Activated gamma-delta T cell treated with anti-CD3 and anti-CD28 coated beads, Interleukin-2, amount 50 U/mL, for 16 hours (primary cell): ENCODE measurements at places on chromosomes 3 and 15.

DNA sequence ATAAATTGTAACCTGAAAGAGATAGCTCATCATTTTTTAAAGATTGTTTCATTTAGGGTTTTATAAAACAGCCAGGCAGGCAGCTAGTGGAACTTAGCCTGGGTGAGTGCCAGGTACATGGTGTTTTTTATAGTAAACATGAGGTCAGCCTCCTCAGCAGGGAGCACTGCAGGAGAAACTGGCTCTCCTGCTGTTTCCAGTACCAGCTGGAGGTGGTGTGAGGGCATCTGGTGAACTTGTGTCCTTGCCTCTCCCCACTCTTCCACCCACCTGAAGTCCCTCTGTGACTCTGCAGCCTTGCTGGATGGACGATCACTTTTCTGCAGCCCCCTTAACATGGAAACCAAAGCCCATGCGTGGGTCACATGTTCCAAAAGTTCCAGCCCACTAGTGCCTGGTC is 128.4 kb downstream of the FAM174B start:
- DNase-seq, result no peak

- DNase-seq, result no peak
Observed at GRCh38 chr15:64045774-64046420, 388 bp downstream of the DAPK2 start.

- DNase-seq, result no peak
Observed at GRCh38 chr3:54530944-54531343, 396.9 kb downstream of the LRTM1 start.

GRCh38 chr3:144995856-144996255 is 1024.2 kb downstream of the DIPK2A start:
- DNase-seq, result no peak

DNA sequence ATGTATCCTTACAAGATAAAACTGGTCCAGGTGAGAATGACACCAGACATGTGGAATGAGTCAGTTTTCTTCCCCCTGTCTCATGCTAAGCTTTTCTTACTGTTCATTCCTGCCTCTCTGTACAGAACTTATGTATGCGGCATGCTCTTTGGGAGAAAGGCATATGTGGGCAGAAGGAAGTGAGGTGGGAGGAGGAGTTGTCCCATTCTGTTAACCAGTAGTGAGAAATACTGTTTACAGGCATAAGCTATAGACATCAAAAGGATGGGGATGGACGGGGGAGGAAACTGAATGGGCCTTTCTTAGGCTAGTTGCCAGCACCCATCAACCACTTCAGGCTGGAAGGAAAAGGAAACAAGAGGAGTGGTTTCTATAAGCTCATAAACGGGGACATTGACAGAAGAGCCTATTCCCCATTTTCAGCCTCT is 143.6 kb upstream of the BHLHE40 start:
- no peak for DNase-seq

DNA sequence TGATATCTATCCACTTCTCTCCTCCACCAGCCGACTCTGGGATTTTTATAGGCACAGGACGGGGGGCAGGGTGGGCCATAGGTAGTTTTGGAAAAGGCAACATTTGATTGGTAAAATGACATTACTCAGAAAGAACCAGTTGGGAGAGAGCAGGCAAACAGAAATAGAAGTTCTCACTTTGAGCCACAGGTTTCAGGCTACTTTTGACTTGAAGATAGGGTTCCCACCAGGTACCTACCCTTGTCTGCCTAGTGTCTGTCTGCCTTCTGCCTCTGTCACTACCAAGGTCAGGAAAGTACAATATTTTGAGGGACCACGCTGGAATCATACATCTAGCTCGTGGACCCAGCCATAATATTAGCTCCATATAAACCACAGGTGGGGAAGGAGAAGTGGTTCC is 412.9 kb upstream of the GRM7 start:
- no peak for DNase-seq

- no peak for DNase-seq
Observed at GRCh38 chr3:126745760-126746394, 41.8 kb downstream of the CHCHD6 start.

GRCh38 chr3:139627759-139628158 is 50.0 kb downstream of the NMNAT3 start:
- DNase-seq, result no peak

- no peak for DNase-seq
Observed at GRCh38 chr3:160801386-160802118, 45.5 kb downstream of the PPM1L start.

DNA sequence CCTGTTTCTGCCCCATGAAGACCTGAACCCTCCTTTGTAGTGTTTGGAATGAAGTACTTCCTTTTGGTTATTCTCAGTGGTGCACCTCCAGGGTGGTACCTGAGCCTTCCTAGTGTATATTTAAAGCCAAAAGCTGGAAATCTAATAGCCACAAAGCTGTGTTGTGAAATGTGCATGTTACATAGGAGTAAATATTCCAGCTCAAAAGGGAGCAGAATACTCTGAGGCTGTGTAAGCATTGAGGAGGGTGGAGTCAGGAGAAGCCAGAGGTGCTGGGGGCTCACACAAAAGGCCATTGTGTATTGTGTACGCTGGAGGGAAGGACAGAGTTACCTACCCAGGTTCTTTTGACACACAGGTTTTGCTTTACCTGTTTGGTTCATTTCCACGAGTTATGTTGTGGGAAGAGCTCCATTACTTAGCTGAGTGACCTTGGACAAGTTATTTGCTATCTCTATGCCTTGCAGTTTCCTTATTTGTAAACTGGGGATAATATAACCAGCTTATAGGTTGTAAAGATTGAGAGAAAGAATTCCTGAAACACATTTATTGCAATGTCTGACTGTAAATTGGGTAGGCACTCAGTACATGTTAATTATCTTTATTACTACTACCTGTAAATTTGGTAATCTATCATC is 24.7 kb downstream of the GPR171 start:
- no peak for DNase-seq

DNA sequence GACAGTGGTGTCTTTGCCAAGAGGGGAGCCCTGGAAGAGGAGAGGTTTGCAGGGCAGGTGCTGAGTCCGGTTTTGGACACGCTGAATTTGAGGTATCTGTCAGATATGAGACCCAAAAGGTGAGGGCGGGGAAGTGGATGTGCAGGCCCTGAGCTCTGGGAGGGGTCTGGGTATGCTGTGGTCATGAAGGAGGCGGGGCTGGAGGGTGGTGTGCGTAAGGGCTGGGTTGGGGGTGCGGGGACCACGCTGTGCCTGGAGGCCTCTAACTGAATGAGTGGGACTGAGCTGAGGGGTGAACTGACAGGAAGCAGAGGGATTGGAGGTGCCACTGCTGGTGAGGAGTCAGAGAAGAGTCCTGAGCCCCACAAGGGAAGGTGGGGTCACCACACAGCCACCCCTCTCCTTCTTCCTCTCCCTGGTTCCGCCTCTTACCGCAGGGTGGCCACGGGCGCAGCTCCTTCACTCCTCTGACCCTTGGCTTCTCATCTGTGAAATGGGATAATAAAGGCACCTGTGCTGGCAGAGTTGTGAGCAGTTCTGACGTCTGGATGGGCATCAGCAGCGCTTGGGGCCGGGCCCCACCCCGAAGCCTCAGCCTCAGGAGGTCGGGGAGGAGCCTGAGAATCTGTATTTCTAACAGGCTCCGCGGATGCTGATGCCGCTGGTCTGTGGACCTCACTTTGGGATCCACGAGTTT is 28.8 kb downstream of the PSTPIP1 start:
- DNase-seq, result no peak

GRCh38 chr15:69973102-69973714 is 124.5 kb downstream of the TLE3 start:
- DNase-seq, result no peak

DNA sequence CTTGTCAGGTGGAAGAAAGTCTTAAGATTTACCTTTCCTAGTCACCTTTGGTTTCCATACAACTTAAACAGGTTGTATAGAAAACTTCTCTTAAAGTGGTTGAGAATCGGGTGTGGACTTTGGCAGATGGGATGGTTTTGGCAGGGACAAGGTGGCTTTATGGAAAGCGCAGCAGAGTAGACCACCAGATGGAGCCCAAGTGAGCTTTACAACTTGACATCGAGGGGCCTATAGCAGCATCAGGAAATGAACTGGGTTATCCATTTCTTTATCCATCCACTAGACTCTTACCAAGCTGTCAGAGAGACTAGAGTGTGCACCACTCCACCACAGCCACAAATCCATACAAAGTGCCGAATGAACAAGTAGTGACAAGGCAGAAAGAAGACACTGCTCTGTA is 85.3 kb upstream of the MBNL1 start:
- DNase-seq, result peak; percentile 19

DNA sequence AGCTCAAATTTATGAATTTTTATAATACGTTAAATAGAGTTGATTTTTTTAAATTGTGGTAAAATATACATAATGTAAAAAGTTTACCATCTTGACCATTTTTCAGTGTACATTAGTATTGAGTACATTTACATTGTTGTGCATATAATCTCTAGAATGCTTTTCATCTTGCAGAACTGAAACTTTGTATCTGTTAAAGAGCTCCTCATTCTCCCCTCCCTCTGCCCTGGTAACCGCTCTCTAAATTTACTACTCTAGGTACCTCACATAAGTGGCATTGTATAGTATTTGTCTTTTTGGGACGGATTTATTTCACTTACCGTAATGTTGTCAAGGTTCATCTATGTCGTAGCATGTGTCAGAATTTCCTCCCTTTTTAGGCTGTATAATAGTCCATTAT is 13.6 kb downstream of the TBC1D23 start:
- no peak for DNase-seq

GRCh38 chr3:195407531-195408409 is 35.0 kb downstream of the ACAP2 start:
- no peak for DNase-seq

DNA sequence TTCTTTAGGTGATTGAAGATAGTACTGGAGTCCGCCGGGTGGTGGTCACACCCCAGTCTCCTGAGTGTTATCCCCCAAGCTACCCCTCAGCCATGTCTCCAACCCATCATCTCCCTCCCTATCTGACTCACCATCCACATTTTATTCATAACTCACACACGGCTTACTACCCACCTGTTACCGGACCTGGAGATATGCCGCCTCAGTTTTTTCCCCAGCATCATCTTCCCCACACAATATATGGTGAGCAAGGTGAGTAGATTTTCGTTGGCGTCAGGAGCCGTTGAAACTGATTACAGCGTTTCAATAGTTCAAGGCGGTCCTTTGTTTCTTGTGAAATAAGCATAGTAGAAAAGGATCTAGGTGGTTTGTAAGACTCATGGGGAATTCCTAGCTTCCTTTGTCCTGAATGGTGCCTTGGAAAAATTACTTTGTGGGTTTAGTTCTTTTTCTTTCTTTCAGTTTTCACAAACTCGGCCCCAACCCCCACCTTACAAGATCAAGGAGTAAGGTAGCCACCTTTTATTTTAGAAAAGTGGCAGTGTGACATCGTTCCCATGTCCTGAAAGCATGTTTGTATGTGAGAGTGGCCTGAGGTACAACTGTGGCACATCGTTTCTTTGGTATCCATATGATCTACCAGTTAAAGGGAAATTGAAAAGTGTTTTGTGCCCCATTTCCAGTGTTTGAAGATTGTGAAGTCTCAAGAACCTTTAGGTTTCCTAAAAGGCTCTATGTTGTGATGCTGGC is 200.6 kb downstream of the GHSR start:
- no peak for DNase-seq

DNA sequence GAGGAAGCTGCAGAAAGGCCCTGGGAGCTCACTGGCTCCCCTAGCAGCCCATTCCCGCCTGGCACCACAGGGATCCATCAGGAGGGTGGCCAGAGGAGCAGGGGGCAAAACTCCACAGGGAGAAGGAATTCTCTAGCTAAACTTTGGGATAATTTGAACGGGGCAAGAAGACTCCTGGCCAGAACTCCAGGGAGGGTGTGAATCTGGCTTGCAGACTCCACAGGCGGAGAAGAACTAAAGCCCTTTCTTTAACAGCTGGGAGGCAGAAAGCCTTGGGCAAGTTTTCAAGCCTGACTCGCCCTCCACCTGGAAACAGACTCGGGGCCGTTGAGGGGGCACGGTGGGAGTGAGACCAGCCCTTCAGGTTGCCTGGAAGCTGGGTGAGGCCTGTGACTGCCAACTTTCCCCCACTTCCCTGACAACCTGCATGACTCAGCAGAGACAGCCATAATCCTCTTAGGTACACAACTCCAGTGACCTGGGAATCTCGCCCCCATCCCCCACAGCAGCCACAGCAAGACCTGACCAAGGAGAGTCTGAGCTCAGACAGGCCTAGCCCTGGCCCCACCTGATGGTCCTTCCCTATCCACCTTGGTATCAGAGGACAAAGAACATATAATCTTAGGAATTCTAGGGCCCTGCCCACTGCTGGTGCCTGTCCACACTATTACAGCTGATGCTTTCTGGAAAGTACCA is 28.6 kb downstream of the SLC27A2 start:
- no peak for DNase-seq

- no peak for DNase-seq
Observed at GRCh38 chr3:167839460-167840134, 104.1 kb downstream of the SERPINI1 start.

DNA sequence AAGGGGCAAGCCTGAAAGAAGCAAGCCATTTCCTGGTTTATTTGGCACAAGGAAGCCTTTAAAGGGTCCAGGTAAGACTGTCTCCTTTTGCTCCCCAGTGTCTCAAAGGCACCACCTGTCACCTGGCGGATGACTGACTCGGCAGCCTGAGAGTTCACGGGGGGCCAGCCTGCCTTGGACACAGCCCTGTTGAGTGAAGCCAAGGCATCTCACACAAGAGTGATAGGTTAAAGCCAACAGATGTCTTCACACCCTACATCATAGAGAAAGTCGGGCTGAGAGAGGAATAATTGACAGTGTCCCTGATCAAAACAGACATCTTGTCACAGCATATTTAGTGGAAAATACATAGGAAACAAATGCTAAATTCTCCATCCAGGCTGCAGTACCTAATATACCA is 28.2 kb upstream of the LIPC start:
- DNase-seq, result no peak

- DNase-seq, result no peak
Observed at GRCh38 chr3:20015525-20015924, 3.5 kb upstream of the PP2D1 start.

DNA sequence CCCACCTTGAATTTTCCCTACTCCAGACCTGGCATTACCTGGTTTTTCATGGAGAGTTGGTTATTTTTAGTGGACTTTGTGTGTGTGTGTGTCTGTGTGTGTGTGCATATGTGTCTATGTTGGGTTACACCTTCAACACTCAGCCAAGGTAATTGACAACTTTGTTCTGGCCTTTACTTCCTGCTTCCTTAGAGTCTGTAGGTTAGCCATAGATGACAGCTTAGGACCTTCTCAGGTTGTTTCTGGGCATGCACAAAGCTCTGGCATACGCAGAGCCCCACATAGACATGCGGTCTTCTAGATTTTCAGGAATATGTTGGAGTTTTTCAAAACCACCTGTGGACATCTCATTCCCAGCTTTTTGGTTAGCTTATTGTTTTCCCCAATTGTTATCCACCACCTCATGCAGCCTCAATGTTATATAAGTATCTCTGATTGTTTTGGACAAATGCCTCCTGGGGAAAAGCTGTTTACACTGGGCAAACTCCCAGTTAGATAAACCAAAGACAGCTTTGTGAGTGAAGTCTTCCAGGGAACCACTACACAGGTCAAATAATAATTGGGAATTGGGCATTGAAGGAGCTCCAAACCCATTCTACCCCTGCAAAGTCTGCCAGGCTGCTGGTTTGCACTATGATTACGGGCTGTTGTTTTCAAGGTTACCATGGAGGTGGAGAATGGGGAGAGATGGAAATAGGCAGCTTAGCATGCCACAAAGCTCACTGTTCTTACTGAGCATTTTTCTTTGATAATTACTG is 201.2 kb downstream of the ADAMTSL3 start:
- no peak for DNase-seq

GRCh38 chr15:23424111-23424904 is 22.7 kb downstream of the GOLGA6L2 start:
- DNase-seq, result no peak
